ENCODE measurements at places on chromosomes 13 and 19.

DNA sequence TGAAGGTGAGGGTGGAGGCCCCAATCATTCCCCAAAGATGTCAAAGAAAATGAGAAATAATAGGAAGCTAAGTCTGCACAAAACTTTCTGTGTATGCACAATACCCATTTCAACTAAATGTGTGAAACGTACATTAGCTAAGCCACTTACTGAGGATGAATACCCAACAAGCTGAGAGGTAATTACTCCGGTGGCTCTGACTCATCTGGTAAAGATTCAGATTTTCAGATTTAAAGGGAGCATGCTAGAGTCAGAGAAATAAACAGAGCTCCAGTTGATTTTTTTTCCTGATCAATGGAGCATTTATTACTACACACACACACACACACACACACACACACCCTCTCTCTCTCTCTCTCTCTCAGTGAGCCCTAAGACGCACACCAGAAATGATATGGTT lies 194.8 kb upstream of the ARGLU1 start:
- DNase-seq = no peak

DNA sequence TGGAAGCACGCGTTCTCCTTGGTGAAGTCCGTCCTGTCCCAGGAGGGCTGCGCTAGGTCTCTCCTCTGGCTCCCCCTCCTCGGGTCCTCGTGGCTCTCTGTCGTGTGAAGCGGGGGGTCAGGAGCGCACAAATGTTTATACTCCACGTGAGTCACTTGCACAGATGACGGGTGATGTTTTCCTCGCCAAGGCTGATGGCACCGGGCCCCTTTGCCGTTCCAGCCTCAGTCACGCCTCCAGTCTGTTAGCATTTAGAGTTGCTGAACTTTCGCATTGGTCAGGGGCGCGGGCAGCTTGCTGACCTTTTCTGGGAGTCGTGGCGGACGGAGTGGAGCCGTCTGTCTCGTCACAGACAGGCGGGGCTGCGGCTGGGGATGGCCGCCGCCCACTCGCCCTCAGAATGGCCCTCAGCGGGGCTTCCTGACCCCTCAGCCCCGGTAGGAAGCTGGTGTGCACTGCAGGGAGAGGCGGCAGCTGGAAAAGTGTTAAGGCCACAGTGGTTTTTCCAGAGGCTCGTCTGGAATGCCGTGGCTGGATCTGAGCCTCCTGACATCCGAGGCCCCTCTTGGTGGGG lies 13.7 kb downstream of the KLHL26 start:
- DNase-seq = no peak

GRCh38 chr13:112240076-112240475 lies 136.1 kb upstream of the SPACA7 start:
- no peak for DNase-seq

GRCh38 chr19:8208922-8209461 lies at the start of gene CERS4:
TSS of gene CERS4 (plus strand) at chr19:8209370. CDS start at chr19:8251077, 41,707 bp downstream.
- peak; percentile 56 for DNase-seq

DNA sequence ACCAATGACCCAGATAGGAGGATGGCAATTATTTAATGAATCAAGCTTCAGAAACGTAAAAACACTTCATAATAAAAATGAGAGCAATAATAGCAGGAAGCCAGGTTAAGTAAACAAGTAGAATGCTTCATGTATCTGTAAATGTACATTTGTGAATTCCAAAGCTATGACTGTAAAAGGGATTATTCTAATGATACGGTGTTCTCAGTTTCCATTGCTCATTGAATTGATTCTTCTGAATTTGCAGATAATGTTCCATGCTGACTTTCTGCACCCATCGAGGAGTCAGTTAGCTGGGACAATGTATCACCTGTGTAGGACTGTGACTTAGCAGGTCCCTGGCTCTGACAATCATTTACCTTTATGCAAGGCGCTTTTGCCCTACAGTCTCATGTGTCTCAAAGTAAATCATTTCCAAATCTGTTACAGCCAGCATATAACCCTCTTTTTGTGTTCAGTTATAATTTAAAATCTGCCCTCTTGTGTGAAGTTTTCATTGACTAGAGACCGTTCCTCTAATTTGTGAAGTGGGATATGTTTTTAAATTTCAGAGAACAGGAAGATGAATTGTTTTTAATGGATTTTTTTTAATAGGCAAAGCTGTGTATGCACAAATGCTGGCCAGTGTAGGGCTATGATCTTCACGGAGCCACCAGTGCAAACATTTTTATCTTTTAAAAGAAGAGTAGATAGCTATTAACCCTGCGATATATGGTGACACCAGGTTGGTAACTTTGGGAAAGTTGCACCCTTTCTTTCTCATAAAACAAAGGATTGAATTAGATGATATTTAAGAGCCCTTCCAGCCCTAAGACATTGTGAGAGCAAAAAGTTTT lies 267.1 kb downstream of the KLF5 start:
- no peak for DNase-seq

DNA sequence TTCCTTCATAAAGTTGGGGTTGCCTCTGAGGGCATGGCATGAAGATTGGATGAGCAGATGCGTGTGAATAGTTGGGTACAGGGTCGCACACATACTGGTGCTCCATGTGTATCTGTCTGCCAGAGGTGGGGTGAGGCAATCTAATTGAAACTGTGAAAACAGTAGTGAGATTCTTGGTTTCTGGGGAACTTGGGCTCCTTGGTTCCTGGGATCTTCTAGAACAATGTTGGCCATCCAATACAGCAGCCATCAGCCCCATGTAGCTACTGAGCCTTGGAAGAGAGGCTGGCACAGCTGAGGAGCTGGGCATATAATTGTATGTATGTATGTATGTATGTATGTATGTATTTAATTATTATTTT lies 616 bp downstream of the FCHO1 start:
- no peak for DNase-seq

GRCh38 chr13:92896842-92897241 lies 329.8 kb upstream of the GPC6 start:
- DNase-seq = no peak

DNA sequence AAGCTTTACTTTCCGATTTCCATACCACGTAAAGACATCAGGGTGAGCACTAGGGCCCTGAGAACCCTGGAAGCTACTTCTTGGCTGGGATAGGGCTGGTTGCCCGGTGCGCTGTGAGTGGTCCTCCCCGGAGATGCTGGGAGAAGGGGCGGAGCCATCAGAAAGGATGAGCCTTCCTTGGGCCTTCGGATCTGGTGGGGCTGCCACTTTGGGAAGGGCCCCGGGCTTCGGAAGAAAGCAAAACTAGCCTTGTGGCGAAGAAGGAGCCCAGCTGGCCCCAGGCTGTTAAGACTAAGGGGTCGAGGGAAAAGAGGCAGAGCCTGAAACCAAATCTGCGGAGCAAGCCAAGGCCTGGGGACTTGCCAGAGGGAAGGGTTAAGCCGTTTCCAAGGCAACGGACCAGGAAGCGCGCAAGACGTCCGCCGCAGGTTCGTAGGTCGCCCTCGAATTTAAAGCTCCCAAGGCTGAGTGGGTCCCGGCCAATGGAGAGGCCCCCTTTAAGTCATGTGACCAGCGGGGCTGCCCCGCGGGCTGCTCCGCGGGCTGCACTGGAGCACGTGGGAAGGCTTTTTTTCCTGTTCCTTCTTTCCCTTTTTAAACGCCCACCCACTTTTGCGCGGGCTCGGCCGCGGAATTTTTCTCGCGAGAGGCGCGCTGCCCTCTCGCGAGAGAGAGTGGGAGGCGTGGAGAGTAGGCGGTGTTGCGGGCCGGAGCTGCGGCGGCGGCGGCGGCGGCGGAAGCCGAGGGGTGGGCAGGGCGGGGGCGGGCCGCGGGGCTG lies 426 bp upstream of the AKAP11 start:
- DNase-seq = peak; percentile 81

GRCh38 chr19:16542045-16542909 lies at the start of gene CHERP:
TSS of gene CHERP (minus strand) at chr19:16542437. CDS start at chr19:16542378, 59 bp downstream.
- DNase-seq = peak; percentile 88
